ENCODE measurements at places on chromosomes 3 and 15.

DNA sequence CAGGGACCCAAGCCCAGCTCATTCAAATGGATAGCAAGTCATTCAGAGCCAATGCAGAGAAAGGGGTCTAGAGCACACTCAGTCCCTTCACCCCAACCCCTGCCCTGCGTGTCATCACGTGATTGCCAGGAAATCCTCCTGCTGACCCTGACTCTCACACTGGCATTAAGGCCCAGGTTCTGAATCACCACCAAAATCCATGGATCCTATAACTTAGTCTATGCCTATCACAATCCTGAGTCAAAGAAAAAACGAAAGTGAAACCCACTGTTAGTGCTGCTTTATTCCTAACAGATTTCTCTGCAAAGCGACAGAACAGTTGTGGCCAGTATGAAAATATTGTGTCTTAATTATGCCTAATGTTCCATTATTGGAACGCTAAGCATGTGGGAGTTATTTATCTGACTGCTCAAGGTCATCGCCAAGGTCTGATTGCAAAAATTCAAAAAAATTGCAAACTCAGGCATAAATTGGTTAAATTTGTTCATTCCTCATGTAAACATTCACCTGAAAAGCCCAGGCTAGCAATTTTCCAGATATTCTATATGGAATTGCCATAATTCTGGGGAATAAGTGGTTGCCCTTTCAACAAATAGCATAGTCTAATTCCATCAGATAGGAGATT is 108.7 kb upstream of the EIF1B start:
- DNase-seq, result no peak

DNA sequence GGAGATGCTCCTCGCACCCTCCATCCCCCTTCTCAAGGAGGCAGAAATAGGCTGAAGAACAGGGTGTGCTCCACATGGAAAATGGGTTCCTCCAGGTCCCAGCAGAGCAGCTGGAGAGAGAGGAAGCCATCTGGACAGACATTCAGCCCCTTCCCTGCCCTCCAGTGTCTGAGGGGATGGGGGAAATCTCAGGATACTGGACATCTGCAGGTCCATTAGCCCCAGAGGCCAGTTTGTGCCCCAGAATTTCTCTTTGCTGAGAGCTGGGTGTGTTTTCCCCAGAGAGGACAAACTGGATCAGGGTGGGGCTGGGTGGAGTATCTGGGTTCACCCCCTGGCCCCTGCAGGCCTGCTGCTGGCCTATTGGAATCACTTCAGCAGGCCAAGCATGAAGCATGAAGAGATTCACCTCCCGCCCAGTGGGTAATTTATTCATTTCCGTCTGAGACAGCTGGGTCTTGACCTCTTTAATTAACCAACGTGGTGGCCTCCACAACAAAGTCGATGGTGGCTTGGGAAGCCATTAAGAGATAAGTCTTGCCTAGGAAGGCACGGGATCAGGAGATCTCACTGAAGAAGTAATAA is 4.6 kb downstream of the FAM3D start:
- no peak for DNase-seq

GRCh38 chr3:100650651-100651619 is 41.5 kb downstream of the ADGRG7 start:
- DNase-seq, result no peak

- no peak for DNase-seq
These were observed 280.2 kb downstream of the SHQ1 start for GRCh38 chr3:72568083-72568482.

DNA sequence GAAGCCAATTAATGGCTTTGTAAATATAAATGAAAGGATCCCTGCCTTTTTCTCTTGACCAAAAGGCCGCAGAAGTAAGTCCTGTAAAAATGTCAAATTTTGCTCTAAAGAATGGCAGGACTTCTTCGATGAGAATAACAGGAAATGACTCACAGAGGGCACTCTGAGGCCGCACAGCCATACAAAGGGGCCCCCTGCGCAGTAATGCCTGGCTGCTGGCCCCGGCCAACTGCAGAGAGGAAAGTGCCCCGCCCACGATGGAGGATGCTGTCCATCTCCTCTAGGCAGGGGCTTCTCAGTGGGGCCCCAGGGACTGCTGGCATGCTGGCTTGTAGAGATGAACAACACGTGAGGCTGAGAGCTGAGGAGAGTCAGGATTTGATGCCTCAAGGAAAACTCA is 18.1 kb upstream of the SCN10A start:
- DNase-seq, result peak; percentile 23

GRCh38 chr3:53554559-53555067 is 60.2 kb downstream of the CACNA1D start:
- DNase-seq, result no peak

GRCh38 chr3:192410684-192410960 is 316.7 kb downstream of the FGF12 start:
- no peak for DNase-seq

DNA sequence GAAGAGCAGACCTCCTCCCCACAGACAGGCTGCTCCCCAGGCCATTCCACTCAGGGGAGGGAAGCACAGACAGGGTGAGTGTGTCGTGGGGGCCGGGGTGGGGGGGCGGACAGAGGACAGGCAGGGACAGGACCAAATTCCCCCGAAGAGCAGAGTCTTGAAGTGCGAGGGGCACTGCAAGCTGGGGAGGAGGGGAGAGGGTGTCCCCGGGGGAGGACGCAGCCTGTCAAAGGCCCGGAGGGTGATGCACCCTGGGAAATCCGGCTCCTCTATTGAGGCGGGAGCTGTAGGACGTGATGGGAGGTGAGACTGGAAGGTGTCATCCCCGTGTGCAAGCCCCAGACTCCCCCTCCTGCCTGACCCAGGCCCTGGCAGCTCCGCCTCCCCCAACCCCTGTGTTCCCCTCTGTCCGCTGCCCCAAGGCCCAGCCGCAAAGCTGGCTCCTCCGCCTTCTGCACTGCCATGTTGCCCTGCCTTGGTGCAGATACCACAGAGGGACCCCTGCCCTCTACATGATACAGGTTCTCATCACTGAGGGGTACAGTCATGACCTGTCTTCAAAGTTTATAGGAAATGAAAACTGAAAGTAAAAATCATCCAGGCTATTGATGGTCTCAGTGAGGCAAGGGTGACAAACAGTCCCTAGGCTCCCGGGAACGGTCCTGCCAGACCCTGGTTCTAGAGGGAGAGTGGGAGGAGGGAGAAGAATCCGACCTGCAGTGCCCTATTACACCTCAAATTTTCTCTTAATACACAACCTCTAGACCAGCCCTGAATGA is 76.3 kb upstream of the IQSEC1 start:
- DNase-seq, result no peak

- DNase-seq, result no peak
These were observed 38.0 kb upstream of the ATP11B start for GRCh38 chr3:182755308-182755707.

DNA sequence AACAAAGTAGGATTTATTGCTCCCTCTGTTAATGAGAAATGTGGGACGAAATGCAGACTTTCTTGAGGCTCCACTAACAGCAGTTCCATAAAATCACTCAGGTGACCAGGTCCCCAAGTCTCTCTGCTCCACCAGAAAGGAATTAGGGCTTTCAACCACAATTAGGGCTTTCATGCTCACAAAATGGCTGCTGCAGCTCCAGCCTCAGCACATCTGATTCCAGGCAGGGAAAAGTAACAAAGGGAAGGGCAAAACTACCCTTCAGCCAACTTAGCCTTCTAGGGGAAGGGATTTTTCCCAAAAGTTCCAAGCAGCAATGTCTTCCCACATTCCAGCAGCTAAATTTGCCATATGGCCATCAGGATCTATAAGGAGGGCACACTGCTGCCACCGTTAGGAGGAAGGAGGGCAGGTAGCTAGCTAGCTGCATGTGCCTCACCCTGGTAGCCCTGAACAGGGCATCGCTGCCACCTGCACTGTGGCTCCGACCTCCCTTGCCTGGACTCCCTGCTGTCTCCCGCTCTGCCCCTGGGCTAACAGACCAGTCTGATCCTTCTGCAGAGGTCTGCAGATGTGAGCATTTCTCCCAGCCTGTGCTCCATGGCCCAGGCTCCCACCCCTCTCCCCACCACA is 12.8 kb downstream of the CFAP100 start:
- DNase-seq, result no peak

GRCh38 chr3:131216801-131217200 is 164.8 kb upstream of the NUDT16 start:
- no peak for DNase-seq

- no peak for DNase-seq
These were observed 17.1 kb downstream of the LYSMD2 start for GRCh38 chr15:51720201-51720995.

- DNase-seq, result no peak
These were observed 19.3 kb upstream of the TSC22D2 start for GRCh38 chr3:150388498-150389418.

- no peak for DNase-seq
These were observed 1072.6 kb downstream of the ROBO2 start for GRCh38 chr3:78112291-78113010.

DNA sequence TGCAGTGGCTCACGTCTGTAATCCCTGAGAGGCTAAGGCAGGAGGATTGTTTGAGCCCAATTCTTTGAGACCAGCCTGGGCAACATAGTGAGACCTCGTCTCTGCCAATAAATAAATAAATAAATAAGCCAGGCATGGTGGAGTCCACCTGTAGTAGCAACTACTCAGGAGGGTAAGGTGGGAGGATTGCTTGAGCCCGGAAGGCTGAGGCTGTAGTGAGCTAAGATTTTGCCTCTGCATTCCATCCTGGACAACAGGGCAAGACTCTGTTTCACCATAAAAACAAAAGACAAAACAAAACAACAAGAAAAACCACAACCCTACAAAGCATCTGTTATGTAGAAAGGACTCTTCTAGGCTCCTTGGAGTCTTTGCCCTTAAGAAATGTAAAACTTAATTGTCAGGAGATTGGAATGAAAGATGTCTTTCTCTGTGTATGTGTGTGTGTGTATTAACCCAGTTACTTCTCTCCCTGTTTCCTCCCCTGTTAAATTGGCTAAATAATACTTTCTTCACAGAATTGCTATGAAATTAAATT is 9.5 kb downstream of the NECTIN3 start:
- no peak for DNase-seq
